NCI-H1436 (cell line): ENCODE measurements at places on chromosomes 16 and 17.

- DNase-seq, result no peak
Measured at GRCh38 chr17:47907932-47908562, 12.0 kb downstream of the SP2 start.

DNA sequence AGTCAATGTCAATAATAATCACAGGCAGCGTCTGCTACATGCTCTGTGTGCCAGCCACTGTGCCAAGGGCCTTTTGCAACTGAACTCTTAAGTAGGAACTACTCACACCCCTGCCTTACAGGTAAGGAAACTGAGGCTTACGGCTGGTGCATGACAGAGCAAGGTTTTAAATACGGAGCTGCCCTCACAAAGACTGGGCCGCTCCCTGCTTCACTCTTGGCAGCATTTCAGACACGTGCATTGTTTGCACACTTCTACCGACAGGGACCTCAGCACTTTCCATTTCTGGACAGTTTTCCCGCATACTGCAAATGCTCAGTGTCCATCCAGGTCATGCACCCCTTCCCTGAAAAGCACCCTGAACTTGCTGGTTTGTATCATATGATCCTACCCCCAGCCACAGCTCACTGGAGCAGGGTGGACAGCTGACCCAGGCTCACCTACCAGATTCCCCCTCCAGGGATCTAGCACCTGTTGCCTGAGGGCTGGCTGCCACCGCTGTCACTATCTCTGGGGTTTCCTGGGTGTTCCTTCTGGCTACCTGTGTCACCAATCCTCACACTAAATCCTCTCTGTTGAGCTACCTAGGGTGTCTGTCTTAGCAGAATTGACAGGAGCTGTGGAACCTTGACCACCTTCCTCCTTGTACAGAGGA is 142.9 kb downstream of the C16orf78 start:
- DNase-seq, result no peak

- no peak for DNase-seq
Measured at GRCh38 chr16:53018834-53019416, 33.8 kb downstream of the CHD9NB start.

GRCh38 chr17:83173914-83174361 is 94.5 kb downstream of the METRNL start:
- DNase-seq, result no peak

GRCh38 chr17:34487626-34488025 is 91.8 kb upstream of the TMEM132E start:
- no peak for DNase-seq

DNA sequence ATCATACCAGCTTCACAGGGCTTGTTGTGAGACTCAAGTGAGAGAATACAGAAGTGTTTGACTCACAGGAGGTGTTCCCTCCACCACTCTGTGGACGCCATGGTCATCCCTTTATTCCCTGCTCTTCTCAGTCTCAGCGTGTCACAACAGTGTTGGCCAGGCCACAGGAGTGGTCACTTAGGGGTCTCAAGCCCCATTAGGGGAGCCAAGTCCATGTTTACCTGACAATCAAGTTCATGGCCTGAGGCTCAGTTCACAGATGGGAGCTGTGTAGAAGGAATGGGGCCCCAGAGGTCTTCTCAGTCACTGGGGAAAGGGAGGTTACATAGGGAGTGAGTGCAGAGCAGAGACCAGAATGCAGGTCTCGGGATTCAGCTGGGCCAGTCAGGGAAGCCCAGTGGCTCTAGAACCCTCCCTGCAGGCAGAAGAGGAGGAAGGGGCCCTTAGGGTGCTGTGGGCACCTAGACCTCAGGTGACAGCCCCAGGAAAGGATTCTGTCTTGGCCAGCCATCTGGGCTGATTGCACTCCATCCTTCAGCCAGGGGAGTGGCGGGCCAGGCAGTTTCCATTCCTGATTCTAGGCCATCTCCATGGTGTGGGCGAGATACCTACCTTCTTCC is 9.5 kb upstream of the CENPT start:
- no peak for DNase-seq

DNA sequence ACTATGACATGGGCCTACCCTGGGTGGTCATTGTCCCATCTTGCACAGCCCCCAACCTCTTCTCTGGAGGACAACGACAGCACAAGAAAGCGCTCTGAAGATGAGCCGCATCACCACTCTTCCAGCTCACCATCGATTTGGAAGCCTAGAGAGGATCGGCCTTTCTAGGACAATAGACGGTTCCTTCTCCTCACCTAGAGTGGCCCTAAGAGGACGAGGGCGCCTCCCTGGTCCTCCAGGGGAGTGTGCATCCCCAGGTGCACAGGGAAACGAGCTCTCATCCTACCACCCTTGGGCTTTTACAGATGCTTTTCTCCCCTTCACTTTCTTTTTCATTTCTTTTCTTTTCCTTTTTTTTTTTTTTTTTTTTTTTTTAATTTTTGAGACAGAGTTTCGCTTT is 20.3 kb upstream of the SLC52A1 start:
- no peak for DNase-seq

DNA sequence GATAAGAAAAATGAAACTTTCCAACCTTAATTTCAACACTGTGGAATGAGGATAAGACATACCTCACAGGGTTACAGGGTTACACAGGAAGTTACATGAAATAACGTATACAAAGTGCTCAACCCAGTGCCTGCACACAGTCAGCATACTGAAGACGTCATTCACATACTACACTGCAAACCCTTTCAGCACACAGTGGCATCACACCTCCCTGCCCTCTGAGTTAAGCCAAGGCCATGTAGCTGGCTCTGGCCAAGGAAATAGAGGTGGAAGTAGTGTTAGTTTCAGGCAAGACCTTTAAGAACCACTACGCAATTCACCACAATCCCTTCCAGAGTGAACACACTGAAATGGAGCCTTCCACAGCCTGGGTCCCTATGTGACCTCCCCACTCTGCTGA is 46.6 kb upstream of the GSG1L start:
- no peak for DNase-seq

DNA sequence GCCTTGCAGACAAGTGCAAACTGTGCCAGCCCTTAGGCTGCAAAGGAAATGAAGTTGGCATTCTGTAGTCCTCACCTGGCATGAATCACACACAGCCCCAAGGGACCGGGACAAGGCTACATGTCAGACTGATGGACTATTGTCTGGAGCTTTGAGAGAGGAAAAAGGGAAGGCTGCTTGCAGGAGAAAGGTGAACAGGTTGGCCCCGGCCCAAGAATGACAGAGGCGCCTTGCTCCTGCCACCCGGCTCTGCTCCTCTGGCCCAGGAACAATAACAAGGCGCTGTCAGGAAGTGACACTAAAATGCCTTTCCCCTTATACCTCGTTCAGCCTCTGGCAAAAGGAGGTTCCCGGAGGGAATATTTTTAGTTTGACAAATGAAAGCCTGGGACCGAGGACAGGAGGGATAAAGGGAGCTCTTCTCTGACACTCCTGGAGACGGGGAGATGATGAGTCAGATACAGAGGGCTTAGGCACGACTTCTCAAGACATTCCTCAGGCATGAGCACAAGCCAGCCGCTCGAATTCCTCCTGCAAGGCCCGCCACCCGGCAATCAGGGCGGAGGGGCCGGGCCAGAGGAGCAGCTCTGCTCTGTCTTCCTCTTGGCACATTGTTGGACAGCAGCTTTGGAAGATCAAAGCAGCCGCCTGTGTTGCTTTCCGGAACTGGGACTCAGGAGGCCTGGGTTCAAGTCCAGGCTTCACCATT is 105.8 kb downstream of the NOG start:
- no peak for DNase-seq
